ENCODE measurements at places on chromosomes 2 and 18.

- H3K27ac ChIP-seq: no peak overlapping the region
- DNase-seq: no peak
- H3K27me3 ChIP-seq: no peaks in the 10 kb centered on the region
- H3K4me1 ChIP-seq: peaks cover 3% of the 10 kb centered on the region
- no peaks in the 10 kb centered on the region for H3K36me3 ChIP-seq
These were observed 1.1 kb upstream of the ATP6V1C2 start for GRCh38 chr2:10720306-10720705.

GRCh38 chr2:7621018-7621814 is 704.0 kb downstream of the RNF144A start:
- peaks cover 14% of the 10 kb centered on the region for H3K4me1 ChIP-seq
- no peak for DNase-seq
- H3K36me3 ChIP-seq: no peaks in the 10 kb centered on the region
- H3K27me3 ChIP-seq: no peaks in the 10 kb centered on the region

- H3K27me3 ChIP-seq: no peaks in the 10 kb centered on the region
- H3K36me3 ChIP-seq: no peaks in the 10 kb centered on the region
- no peak overlapping the region for H3K27ac ChIP-seq
- H3K4me3 ChIP-seq: no peak overlapping the region
These were observed 357.0 kb upstream of the FSIP2 start for GRCh38 chr2:185381631-185382030.

DNA sequence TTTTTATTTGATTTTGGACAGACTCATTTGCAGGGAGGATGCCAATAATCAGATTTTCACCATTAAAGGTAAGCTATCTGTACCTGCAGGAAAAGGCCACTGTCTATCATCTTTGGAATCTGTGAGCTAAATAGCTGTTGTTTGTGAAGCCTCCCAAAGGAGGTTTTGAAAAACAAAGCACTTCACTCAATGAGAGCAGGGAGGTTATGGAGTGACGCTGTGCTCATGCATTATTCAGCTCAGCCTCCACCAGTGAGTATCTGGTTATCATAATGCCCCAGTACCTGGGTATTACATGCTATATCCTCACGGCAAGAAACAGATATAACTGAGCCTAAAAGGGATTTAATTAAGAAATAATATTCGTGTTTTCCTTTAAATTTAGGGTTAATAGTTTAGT is 189.6 kb upstream of the PIK3C3 start:
- H3K27me3 ChIP-seq: no peaks in the 10 kb centered on the region
- no peak for DNase-seq
- no peaks in the 10 kb centered on the region for H3K36me3 ChIP-seq
- H3K27ac ChIP-seq: no peak overlapping the region
- H3K4me3 ChIP-seq: no peak overlapping the region

DNA sequence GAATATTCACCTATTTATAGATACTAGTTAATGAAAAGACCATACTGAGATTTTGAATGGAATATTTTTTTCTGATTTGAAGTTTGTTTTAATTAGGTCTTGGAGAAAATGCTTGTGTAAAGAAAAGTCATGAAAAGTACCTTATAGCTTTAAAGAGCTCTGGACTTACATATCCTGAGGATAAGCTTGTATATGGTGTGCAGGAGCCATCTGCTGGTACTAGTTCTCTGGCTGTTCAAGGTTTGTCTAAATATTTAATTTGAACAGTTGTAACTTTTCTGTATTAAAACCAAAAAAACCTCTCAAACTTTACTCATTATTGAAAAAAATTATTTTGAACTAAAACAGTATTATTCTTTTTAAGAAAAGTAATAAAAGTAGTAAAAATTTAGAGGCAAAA is 50.1 kb downstream of the UBR3 start:
- H3K27me3 ChIP-seq: no peaks in the 10 kb centered on the region
- no peak overlapping the region for H3K27ac ChIP-seq
- H3K36me3 ChIP-seq: no peaks in the 10 kb centered on the region
- H3K4me1 ChIP-seq: peaks cover 10% of the 10 kb centered on the region
- DNase-seq: peak; percentile 62
- H3K4me3 ChIP-seq: no peak overlapping the region

DNA sequence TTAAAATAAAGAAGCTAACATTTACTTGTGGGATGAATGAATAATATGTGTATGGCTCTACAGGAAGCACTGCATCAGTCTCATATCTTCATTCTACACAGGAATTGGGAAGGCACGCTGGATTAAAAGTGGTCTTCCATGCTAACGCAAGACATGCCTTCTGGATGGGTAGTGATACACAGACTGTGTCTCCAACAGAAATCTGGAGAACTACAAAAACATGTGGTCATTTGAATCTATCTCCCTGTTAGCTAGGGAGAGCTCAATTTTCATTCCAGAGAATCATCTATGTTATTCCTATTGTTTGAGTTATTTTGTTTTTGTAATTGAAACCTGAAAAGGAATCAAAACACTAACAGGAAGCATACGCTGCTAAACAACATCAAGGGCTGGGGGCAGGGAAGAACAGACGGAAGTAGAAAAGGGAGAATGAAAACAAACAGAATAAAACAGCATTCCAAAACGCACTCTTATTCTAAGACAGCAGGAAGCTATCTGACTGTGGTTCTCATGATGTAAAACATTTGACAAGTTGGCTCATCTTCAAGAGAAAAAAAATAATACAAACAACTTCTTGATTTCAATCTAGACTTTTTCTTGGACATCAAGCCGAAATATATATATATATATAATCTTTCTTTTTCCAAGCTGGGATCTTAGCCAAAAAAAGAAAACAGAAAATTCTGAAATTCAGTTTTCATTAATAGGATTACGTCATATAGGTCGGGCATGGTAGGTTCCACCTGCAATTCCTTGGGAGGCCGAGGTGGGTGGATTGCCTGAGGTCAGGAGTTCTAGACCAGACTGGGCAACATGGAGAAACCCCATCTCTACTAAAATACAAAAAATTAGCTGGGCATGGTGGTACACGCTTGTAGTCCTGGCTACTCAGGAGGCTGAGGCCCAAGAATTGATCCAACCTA is 31.5 kb upstream of the ASNSD1 start:
- no peak overlapping the region for H3K4me3 ChIP-seq
- H3K4me1 ChIP-seq: no peaks in the 10 kb centered on the region
- H3K36me3 ChIP-seq: no peaks in the 10 kb centered on the region
- no peaks in the 10 kb centered on the region for H3K27me3 ChIP-seq

DNA sequence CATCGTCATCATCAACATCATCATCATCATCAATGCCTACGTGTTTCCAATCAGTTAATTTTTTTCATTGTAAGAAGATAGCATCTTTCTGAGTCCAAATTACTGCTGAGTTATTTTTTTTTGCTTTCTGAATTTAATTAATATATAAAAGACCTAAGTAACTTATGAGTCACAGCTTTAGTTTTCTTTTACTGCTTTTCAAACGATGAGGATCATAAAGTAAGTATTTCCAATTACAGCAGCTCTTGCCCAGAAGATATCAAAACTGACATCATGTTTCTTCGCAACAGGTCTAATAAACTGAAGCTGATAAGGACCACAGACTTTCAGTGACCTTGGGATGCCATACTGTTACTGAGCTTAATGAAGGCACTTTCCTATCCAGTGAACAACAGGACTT is 442.2 kb downstream of the DSEL start:
- no peaks in the 10 kb centered on the region for H3K4me1 ChIP-seq
- no peaks in the 10 kb centered on the region for H3K27me3 ChIP-seq
- H3K4me3 ChIP-seq: no peak overlapping the region
- peak; percentile 15 for DNase-seq
- no peaks in the 10 kb centered on the region for H3K36me3 ChIP-seq

DNA sequence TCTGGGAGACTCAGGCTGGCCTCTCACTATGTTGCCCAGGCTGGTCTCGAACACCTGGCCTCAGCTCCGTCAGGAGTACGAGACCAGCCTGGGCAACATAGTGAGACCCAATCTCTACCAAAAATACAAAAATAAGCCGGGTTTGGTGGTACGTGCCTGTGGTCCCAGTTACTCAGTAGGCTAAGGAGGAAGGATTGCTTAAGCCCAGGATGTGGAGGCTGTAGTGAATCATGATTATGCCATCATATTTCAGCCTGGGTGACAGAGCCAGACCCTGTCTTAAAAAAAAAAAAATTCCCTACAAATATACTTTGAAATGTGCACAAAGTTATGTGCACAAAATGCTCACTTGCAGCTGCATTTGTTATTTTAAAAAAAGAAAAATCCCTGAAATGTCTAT is 26.3 kb upstream of the AGAP1 start:
- no peaks in the 10 kb centered on the region for H3K4me1 ChIP-seq
- H3K27me3 ChIP-seq: no peaks in the 10 kb centered on the region
- DNase-seq: no peak

- no peak overlapping the region for H3K4me3 ChIP-seq
- H3K27me3 ChIP-seq: no peaks in the 10 kb centered on the region
- no peak for DNase-seq
- H3K27ac ChIP-seq: no peak overlapping the region
- H3K4me1 ChIP-seq: no peaks in the 10 kb centered on the region
These were observed 242.5 kb downstream of the DCC start for GRCh38 chr18:52582516-52582915.

GRCh38 chr2:235630718-235631296 is 137.0 kb downstream of the AGAP1 start:
- no peaks in the 10 kb centered on the region for H3K36me3 ChIP-seq
- no peak for DNase-seq
- H3K4me1 ChIP-seq: peaks cover 10% of the 10 kb centered on the region
- H3K27ac ChIP-seq: no peak overlapping the region

GRCh38 chr2:100192825-100193224 is 50.4 kb upstream of the AFF3 start:
- H3K4me1 ChIP-seq: peaks cover 6% of the 10 kb centered on the region
- H3K27me3 ChIP-seq: no peaks in the 10 kb centered on the region
- no peak overlapping the region for H3K27ac ChIP-seq
- no peaks in the 10 kb centered on the region for H3K36me3 ChIP-seq
- DNase-seq: no peak

DNA sequence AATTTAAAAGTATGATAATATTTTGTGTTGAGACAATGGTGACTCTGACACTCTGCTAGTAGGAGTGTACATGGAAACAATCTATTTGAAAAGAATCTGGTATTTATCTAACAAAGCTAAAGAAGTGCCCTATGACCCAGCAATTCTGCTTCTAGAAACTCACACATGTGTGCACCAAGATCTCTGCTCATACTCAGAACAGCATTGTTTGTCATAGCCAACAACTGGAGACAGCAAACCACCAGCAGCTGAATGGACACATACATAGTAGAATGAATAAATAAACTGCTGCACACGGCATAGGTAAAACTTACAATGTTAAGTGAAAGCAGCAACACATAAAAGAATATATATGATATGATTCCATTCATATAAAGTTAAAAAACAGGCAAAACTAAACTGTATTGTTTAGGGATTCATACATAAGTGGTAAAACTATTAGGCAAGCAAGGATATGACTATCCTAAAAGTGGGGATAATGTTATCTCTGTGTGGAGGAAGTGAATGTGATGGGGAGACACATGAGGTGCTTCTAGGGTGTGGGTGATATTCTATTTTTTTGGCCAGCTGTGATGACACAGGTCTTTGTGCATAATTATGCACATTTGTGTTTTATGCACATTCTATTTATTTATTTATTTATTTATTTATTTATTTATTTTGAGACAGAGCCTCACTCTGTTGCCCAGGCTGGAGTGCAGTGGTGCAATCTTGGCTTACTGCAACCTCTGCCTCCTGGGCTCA is 71.1 kb downstream of the RFTN2 start:
- no peak for DNase-seq
- no peaks in the 10 kb centered on the region for H3K27me3 ChIP-seq
- H3K36me3 ChIP-seq: no peaks in the 10 kb centered on the region
- 0 out of 2 replicates have a peak, but pooled peaks cover 2% of the 10 kb centered on the region for H3K4me1 ChIP-seq

- DNase-seq: no peak
- H3K27ac ChIP-seq: no peak overlapping the region
- H3K4me3 ChIP-seq: no peak overlapping the region
These were observed 93.3 kb downstream of the ICA1L start for GRCh38 chr2:202778217-202778616.

DNA sequence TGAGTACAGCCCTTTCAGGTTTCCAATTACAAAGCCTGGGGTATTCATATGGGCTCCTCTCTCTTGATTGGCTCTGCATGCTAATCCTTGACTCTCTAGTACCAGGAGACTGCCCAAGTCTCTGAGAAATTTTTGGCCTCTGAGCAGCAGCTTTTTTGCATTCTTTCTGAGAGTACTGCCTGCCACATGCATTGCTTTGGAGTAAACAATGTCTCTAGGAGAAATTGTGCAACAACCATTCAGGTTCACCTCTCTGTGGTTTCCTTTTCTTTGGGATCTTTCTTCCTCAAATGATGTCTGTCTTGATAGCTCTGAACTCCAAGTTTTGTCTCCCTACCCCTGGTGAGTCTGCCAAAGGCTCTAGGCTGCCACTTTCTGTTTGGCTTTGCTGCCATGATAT is 115.8 kb upstream of the SETBP1 start:
- no peak overlapping the region for H3K27ac ChIP-seq
- no peaks in the 10 kb centered on the region for H3K36me3 ChIP-seq
- H3K4me3 ChIP-seq: no peak overlapping the region
- H3K27me3 ChIP-seq: no peaks in the 10 kb centered on the region
- no peak for DNase-seq

DNA sequence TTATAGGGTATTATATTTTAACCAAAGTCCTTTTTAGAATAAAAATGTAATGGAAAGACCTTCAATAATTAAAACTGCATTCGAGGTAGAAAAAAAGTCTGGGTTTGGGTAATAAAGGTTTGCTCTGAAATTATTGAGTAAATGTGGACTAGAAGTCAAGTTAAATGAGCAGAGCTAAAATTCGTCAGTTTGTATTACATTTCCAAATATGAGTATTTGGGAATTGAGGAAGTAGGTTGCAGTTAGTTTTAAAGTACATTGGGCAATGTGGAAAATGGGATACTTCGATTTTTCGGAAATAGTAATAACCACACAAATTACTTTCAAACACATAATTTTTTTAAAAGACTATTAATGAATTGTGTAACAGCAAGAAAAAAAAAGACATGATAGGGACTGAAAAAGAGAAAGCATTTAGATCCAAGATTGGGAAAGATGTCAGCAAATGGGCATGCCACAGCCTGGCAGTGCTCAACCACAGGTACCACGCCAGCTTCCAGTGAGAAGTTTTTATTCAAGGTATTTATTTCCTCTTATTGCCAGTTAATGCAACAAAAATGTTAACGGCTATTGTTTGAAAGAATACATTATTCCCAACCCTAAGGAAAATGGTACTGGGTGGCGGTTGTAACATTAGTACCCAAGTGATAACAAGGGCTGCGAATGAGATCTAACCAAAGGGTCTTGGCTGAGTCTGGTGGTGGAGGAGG is 50.0 kb downstream of the TTC39C start:
- no peaks in the 10 kb centered on the region for H3K27me3 ChIP-seq
- H3K27ac ChIP-seq: no peak overlapping the region
- no peaks in the 10 kb centered on the region for H3K36me3 ChIP-seq
- no peak for DNase-seq
- no peak overlapping the region for H3K4me3 ChIP-seq

GRCh38 chr2:23464156-23464555 is 79.2 kb downstream of the KLHL29 start:
- DNase-seq: no peak
- H3K4me3 ChIP-seq: no peak overlapping the region
- H3K27ac ChIP-seq: no peak overlapping the region
- H3K36me3 ChIP-seq: no peaks in the 10 kb centered on the region
- H3K27me3 ChIP-seq: no peaks in the 10 kb centered on the region

GRCh38 chr2:135451966-135452365 is 79.1 kb downstream of the ZRANB3 start:
- H3K4me1 ChIP-seq: no peaks in the 10 kb centered on the region
- DNase-seq: no peak
- no peak overlapping the region for H3K27ac ChIP-seq
- no peaks in the 10 kb centered on the region for H3K36me3 ChIP-seq
- H3K4me3 ChIP-seq: no peak overlapping the region
- no peaks in the 10 kb centered on the region for H3K27me3 ChIP-seq

- H3K4me3 ChIP-seq: no peak overlapping the region
- no peaks in the 10 kb centered on the region for H3K4me1 ChIP-seq
- no peaks in the 10 kb centered on the region for H3K27me3 ChIP-seq
- no peak for DNase-seq
- H3K27ac ChIP-seq: no peak overlapping the region
These were observed 115.0 kb upstream of the ZNF516 start for GRCh38 chr18:76610012-76610411.
